ENCODE measurements at places on chromosomes 16 and 17.
A peak's percentile ranks its signal among the peaks of the same experiment; 100 is the strongest.

DNA sequence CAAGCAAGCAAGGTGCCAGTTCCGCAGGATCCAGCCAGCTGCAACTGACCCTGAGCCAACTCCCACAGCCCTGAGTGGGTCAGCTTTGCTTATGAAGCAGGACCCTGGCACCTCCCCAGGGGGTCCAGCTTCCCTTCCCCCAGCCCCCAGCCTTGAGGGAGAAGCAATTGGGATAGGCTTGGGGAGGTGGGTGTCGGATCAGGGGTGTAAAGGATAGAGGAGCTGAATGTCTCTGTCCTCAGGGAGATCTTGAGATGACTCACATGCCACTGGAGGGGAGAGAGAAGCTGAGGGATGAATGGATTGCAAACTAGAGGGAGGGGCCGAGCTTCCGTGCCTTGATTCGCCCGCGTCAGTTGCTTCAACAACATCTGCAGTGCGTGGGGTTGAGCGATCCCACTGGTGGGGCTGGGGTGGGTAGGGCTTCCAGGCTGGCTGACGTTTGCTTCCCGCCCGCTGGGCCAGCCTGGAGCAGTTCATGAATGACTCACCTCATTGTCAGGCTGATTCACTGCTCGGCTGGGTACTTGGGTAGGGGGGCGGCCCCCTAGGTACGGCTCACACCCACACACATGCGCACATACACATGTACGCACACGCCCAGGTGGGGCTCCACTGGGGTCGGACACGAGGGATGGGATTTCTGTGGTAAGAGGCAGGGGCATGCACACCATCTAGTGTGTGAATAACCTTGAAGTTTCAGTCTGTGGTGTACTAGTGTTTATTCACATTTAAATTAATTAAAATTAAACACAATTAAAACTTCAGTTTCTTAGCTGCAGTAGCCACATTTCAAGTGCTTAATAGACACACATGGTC is 3.6 kb upstream of the HROB start:
- peak; percentile 91 for DNase-seq

DNA sequence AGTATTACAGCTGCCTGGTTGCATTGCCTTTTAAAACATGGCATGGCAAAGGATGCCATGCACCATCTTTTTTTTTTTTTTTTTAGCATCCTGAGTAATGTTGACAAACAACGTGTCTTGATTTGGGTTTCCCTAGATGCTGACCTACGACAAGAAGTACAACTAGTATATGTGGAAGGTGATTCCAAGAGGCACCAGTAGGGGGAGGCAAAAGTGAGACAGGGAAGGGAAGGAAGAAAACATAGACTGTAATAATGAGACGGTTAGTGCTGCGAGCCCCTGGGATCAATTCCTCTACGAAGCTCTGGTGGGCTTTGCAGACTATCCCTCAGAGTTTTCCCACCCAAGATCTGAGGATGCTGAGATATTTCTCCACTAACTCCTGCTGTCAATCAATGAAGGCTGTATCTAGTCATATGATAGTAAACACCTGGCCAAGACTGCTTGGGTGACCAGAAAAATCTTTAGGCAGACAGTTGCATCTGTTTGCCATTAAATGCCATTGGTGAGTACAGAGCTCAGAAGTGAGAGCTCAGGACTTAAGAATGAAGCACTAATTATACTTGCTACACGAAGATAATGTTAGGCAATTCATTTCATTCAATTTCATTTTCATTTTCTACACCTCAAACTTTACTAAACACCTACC is 458.6 kb upstream of the GOT2 start:
- DNase-seq = no peak

- DNase-seq = peak; percentile 45
These were observed 38.5 kb downstream of the IGF2BP1 start for GRCh38 chr17:49035470-49036269.

- DNase-seq = no peak
These were observed 154.8 kb upstream of the TNRC6C start for GRCh38 chr17:77803726-77804125.

GRCh38 chr16:75758215-75758614 is 31.9 kb upstream of the CPHXL start:
- no peak for DNase-seq

DNA sequence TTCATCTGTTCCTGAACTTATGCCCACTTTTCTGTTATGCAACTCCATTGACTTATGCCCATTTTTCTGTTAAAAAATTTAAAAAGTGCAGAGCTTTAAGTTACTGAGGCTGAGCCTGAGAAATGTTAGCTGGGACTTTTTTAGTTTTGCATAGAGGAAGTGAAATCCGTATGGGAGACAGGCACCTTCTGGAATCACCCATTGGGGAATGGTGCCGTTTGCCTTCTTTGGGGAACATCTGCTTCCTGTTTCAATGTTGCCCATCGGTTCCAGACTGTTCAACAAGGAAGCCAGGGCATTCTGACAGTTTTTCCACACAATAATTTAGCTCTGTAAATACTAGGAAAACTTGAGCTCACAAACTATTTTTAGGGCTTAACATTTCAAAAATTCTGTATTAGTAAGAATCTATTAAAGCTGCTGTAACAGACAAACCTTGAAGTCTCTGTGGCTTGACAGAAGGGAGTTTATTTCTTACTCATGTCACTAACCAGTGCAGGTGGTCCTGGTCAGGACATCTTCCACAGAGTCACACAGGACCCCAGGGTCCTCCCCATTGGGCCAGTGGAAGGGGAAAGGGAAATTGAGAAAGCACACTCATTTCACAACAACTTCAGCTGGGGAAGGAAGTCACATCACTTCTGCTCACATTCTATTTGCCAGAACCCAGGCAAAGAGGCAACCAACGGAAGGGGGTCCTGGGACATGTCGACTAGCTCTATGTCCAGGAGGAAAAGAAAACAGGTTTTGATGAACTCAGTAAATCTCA is 17.2 kb downstream of the PRKCB start:
- no peak for DNase-seq

DNA sequence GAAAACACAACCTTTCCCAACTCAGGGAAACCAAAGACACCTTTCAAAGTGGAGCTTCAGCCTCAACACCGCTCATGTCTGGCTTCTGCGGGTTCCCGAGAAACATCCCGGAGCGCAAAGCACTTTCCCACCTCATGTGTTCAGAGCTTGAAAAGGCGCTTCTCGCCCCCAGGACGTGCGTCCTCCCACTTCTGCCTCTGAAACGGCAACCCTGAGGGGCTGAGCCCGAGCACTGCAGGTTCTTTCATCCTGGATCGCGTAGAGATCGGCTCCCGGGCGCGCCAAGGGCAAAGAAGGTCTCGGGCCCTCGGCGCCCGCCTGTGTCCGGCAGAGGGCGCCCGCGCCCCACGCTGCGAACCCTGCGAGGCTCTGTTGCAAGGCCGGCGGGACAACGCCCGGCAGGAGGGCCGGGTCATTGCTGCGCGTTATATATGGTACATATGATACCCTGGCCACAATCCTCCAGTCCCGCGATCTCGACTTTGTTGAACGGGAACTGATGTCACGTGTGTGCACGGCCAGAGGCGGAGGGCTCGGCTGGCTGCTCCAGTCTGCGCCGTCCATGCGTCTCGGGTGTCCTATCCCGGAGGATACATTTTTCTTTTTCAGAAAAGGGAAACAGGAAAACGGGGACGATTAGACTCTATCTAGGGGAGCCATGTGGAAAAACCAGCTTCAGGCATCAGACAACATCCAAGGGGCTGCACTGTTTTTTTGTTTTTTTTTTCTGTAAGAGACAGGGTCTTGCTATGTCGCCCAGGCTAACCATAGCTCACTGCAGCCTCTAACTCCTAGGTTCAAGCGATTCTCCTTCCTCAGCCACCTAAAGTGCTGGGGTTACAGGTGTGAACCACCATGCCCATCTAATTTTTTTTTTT is 19.1 kb downstream of the COQ7 start:
- peak; percentile 89 for DNase-seq

DNA sequence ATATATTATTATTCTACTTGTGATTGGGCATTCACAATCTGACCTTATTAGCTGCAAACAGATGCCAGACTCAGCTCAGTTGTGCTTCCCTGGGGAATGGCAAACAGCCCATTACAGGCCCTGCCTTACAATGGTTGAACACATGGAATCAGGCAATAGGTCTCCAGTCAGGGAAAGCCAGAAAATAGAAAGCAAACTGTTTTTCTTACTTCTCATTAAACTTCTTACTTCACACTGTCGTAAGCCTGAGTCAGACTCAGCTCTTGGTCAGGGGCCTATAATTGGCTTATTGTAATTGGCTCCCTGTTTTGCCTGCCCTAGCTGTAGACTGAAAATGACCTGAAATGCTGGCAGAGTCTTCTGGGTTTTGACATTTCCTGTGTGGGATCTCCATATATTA is 77.0 kb upstream of the CA10 start:
- DNase-seq = no peak

DNA sequence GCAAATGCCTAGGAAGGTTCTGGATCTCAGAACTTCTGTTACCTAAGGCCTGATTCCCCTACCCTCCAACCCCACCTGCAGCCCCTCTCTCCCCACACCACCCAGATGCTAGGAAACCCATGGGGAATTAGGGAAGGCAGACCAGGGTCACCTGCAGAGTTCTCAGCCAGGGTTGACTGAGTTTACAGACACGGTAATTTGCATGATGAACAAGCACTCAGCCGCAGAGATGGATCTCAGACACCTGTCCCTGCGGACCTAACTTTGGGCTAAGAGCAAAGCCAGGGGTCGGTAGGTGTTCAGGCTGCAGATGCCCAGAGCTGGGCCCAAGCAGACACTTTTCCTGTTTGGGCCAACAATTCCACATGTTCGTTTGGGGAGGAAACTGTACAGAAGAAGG is 2.9 kb downstream of the ABI3 start:
- no peak for DNase-seq

DNA sequence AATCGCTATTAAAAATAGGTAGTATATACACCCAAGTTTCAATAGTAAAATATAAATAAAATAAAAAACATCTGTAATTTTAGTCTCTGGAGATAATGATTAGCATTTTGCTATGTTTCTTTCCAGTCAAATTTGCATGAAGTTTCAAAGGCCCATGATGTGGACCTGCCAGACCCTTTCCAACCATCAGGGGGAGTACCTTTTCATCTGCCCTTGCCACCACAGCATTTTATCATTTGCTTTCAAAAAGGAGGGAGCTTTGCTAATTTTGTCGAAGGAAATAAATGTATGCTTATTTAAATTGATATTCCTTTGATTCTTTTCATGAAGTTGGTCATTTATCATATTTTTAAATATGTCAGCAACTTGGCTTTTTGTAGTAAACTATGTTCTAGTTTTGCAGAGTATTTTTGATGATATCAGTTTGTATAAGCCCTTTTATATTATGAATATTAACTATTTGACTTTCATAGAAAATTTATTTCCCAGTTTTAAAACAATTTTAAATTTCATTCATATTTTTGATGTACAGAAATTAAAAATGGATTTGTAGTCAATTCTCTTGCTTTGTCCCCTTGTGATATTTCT is 115.2 kb upstream of the NETO2 start:
- no peak for DNase-seq

DNA sequence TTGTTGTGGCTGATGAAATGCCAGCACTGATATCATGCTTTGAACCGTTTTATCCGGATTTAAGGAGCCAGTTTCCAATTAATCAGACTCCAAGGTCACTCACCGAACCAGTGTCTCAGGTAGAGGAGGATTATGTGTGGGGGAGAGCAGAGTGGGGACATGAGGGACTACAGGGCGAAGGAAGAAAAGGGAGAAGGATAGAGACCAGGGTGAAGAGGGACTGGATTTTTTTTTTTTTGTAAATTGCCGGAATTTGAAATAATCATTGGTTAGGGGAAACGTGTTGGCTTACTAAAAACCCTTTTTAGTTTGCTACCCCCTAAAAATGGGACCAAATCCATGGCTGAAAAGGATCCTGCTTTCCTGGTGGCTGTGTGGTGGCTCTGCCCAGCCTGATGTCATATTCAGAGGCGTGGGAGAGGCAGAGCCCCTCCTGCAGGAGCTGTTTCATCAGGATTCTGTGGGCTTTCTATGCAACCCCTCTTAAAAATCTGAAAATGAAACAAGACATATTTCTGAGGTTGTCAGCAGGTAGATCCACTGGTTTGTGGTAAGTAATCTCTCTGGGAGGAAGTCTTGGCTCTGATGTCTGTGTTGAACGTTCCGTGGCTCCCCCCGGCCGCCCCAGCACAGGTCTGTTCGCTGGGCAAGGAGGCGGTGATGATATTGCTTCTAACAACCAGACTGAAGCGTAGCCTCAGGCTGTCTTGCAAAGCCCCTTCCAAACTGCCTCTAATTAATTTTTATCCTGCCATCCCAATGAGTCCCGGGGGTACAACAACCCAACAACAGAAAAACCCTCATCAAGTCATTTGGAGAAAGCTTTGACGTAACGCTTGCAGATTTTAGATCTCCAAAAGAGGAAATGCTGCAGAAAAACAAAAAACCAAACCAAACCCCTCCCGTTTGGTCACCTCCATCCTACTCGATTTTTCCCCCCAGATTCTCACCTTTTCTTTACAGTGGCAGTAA is 143.0 kb upstream of the ZFHX3 start:
- no peak for DNase-seq

GRCh38 chr17:64767269-64767997 is 105.3 kb upstream of the SMURF2 start:
- DNase-seq = no peak

- no peak for DNase-seq
These were observed 109.2 kb downstream of the RPTOR start for GRCh38 chr17:80653856-80654255.

GRCh38 chr17:14904386-14904785 is 360.7 kb downstream of the PMP22 start:
- no peak for DNase-seq

Data from large intestine (tissue), 12 donors.